ENCODE measurements at places on chromosomes 1 and 21. TPM values are rescaled to one million over a fixed set of nuclear protein-coding genes. Genes with fewer than 3 reads are reported as not detected.

The BMP8B gene
- 11.1 TPM for total RNA-seq

The SLAMF9 gene
- not detected for total RNA-seq

The MTHFR gene
- 44.8 TPM for total RNA-seq

The OTUD3 gene
- 11.1 TPM for total RNA-seq

The FCRL5 gene
- total RNA-seq, result 2.2 TPM

The PERM1 gene
- total RNA-seq, result not detected

The SAMD11 gene
- total RNA-seq, result 1.6 TPM

The TTC39A gene
- total RNA-seq, result 80.4 TPM

GRCh38 chr1:14970115-14970798, 183.3 kb upstream of the TMEM51 start:
- DNase-seq, result peak; percentile 26

GRCh38 chr1:185670187-185670627, 64.0 kb upstream of the HMCN1 start:
- DNase-seq, result no peak

GRCh38 chr1:94382201-94382600, 36.0 kb upstream of the ABCD3 start:
- peak; percentile 69 for DNase-seq

DNA sequence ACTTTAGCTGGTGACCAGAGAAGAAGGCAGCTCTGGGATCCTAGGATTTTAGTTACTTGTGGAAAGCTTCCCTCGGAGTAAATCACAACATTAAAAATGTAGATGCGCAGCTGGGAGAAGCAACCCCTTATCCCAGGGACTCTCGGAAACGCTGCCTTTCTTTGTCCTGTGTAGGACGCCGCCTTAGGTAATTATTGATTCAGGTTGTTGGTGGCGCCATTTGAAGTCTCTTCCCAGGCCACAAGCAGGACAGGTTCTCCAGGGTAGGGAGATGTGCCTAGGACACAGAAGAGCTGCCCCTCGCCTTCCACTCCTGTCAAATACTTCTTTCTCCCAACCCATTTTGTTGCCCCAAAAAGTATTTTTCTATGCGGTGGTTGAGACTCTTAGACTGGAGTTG, 10.3 kb downstream of the SLC37A1 start:
- peak; percentile 51 for DNase-seq

DNA sequence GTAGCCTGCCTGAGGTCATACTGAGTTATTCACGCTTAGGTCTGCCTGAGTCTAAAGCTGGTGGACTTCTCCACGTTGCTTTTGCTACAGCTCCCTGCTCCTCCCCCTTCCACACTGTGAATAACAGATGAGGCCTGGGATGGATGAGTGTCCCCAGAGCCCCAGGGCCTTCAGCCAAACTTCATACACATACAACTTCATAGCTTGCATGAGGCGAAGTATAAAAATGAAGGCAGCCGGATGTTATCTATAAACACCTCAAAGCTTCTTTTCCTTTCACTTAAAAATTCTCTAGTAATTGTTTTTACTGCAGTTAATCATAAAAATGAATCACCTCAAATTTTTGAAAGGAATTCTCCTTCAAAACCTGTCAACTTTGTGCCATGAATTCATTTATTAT, 70.2 kb downstream of the DAB1 start:
- no peak for DNase-seq

DNA sequence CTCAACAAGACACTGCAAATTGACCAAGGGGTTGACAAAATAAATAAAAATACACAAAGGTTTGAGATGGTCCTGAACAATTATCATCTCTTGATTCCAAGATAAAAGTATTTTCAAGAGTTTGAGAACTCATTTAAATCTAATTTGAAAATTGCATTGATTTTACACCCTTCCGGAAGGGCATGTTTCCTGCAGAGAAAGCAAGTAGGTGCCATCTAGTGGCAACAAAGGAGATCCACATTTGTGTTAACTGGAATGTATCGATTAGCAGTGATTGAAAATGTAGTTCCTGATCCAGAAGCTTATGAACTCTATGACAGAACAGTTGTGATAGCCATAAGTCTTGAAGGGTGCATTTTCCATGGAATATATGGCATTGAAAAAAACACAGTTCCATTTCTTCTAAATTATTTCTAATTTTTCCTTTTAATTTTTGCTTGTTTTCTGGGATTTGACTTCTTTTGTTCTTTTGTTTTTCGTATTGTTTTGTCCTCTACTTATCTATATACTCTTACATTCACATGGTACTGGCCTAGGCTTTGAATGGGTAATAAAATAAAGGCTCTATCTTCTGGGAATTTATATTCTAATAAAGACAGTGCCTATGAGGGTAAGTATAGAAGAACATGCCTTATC, 143.7 kb downstream of the DNM3 start:
- DNase-seq, result no peak

GRCh38 chr21:38256599-38257302, at the start of gene KCNJ15:
Gene KCNJ15, plus strand, starts transcription at chr21:38256991. Its CDS starts 42,271 bp downstream, at chr21:38299262.
- no peak for DNase-seq

- peak; percentile 36 for DNase-seq
Measured at GRCh38 chr21:33299181-33299752, 25.5 kb upstream of the IFNAR1 start.

GRCh38 chr21:26958788-26959187, 8.1 kb downstream of the ADAMTS5 start:
- no peak for DNase-seq

GRCh38 chr1:53066488-53066887, 4.5 kb downstream of the PODN start:
- no peak for DNase-seq

GRCh38 chr1:95247607-95248006, 13.6 kb downstream of the RWDD3 start:
- no peak for DNase-seq

DNA sequence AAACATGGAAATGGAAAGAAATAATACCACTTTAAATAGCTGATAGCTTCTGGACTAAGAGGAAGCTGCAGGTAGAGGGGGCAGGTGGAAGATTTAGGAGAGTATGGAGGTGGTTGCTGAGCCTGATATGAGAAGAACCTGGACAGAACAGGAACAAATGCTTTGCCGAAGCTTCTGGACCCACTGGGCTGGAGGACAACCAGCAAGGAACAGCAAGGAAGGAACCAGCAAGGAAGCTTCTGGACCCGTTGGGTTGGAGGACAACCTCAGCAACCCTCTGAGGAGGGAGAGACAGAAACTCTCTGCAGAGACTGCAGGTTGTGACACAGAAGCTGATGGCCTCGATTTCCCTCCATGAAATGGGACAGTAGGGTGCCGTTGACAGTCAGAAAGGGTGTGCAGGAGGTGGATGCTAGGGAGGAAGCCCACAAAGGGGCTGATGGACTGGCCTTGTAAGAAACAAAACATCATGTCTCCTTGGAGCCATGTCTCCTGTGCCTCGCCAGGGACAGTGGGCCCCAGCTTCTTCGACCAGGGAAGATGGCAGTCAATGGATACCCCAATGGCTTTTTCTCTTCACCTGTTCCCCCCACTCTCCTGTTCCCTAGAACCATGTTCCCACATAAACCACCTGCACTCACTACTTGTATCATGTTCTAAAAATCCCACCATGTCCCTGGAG, 8.3 kb upstream of the WNT3A start:
- DNase-seq, result no peak

- no peak for DNase-seq
Measured at GRCh38 chr1:207045453-207045852, 5.6 kb downstream of the YOD1 start.

GRCh38 chr1:201945863-201946223, 505 bp downstream of the LMOD1 start:
- no peak for DNase-seq

GRCh38 chr1:170049176-170049800, 25.2 kb downstream of the KIFAP3 start:
- no peak for DNase-seq
